CD8-positive, alpha-beta memory T cell (primary cell): ENCODE measurements at places on chromosomes 5 and 9.

DNA sequence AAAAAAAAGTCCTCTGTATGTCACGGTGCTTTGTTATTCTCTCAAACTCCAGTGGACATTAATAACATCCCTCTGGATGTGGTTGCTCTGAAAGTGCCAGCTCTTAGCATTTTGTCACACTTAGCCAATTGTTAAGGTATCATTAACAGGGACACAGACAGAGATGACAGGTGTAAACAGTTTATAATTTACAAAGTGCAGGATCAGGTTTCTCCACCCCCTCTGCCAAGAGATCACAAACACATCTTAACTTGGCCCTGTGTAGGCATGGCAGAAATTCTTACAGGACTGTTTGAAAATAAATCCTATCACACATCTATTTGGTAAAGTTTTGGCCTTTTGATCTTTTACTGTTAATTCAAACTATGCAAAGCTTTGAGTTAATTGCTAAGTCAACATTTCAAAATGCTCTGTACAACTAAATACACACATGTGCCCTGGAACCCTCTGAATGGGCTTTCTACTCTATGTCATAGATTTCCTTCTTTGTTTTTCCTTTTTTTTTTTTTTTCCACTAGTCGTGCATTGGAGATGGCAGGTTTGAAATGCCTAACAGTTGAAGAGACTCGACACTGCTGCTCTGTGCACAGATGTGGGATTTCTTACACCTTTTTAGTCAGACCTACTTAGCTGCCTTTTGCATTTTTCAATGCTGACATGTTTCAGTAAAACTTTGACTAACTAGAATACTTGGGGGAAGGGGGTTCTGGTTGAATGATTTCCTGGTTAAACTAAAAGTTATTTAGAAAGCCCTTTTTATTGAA, 41.7 kb downstream of the SEMA6A start:
- DNase-seq, result no peak
- H3K27ac ChIP-seq, result no peak overlapping the region
- no peaks in the 10 kb centered on the region for H3K4me1 ChIP-seq

DNA sequence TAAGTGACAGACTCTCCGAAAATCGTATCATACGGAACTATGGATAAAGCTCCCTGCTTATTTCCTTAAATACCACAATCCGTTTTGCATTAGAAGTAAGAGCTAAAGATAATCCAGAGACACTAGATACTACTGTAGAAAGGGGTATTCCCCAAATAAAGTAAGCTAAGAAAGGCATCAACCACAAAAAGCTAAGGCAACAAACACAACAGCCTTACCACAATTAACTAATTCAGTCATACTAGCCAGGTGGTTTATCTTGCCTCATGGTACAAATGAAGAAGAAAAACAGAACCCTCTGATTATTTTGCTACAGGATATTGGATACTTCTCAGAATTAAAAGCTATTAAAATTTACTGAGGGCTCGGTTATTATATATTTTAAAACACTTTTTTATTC, 14.1 kb downstream of the ERP44 start:
- H3K4me1 ChIP-seq, result peaks cover 39% of the 10 kb centered on the region
- H3K36me3 ChIP-seq, result no peaks in the 10 kb centered on the region
- H3K27ac ChIP-seq, result no peak overlapping the region
- no peak for DNase-seq
- H3K27me3 ChIP-seq, result no peaks in the 10 kb centered on the region

GRCh38 chr5:62578540-62578939, at the start of gene LRRC70:
Gene LRRC70, plus strand, starts transcription at chr5:62578819. Its CDS starts 620 bp downstream, at chr5:62579439.
- no peaks in the 10 kb centered on the region for H3K36me3 ChIP-seq
- no peaks in the 10 kb centered on the region for H3K27me3 ChIP-seq
- peaks cover 5% of the 10 kb centered on the region for H3K4me1 ChIP-seq
- no peak within 1 kb of the TSS for H3K27ac ChIP-seq

DNA sequence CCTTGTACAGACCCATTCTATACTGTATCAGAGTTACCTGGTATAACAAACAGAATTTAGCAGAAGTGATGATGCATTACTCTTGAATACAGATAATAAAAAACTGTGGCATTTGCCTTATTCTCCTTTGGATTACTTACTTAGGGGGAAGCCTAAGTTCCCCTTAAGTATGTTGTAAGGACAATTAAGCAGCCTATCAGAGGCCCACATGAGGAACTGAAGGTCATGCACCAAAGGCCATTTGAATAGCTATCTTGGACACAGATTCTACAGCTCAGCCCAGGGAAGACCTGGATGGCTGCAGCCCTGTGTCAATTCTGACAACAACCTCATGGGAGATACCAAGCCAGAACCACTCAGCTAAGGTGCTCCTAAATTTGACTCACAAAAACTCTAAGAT, 125.2 kb downstream of the RAPGEF6 start:
- peaks cover 26% of the 10 kb centered on the region for H3K4me1 ChIP-seq
- no peaks in the 10 kb centered on the region for H3K27me3 ChIP-seq
- H3K27ac ChIP-seq, result no peak overlapping the region
- no peak overlapping the region for H3K4me3 ChIP-seq
